ENCODE measurements at places on chromosomes 12 and 14.

- DNase-seq, result no peak
These were observed 64.8 kb upstream of the BEGAIN start for GRCh38 chr14:100651999-100652508.

- no peak for DNase-seq
These were observed 31.8 kb downstream of the ZNF605 start for GRCh38 chr12:132924356-132924755.

- no peak for DNase-seq
These were observed 58.3 kb upstream of the LTA4H start for GRCh38 chr12:96093543-96094196.

- DNase-seq, result no peak
These were observed 112.7 kb downstream of the METTL25 start for GRCh38 chr12:82470906-82471512.

DNA sequence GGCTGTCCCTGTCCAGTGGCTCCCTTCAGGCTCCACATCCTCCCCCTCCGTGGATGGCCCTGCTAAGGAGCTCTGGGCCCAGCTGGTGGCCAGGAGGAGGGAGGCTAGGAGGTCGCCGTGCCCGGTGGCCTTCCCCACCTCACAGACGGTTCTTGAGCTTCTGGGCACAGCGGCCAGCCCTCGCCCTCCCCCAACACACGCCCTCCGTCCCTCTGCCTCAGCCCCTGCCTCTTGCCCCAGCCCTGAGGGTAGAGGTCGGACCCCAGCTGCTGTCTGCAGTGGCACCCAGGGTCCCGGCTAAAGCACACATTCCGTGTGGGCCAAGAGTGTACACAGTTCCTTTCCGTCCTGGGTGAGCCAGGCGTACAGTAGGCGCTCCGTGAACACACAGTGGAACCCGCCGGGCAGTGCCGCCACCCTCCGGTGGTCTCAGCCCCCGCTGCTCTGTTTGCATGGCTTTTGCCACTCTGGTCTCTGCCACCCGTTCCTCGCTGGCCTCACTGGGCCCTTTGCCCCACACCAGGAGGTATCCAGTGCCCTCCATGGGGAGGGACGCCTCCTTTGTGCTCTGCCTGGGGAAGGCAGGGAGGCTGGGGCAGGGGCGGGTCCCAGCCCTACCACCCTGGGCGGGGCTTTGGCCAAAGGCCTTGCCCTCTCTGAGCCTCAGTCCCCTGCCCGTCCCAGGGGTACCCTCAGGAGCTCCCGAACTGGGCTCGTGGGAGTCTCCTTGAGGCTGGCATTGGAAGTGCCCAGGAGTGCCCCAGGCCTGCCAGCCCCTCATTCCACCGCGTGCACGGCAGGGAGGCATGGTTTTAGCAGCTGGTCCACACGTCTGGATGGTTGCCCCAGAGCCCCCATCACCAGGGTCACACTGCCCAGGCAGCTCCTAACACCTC is 13.0 kb downstream of the TRMT61A start:
- no peak for DNase-seq

DNA sequence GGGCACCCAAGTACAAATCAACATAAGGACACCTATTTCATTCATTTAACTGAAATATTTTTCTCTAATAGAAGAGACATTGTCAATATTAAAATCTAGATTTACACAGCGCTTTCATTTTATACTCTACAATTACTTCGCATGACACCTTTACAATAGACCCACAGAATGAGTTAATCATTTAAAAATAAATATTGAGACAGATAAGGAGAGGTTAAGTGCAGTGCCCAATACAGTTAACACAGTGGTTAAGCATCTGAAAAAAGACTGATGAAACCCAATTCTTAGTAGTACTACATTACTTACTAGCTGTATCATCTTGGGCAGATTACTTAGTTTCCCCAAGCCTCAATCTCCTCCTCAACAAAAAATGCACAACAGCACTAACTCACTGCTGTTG is 116.2 kb downstream of the DENND5B start:
- no peak for DNase-seq
